ENCODE measurements at places on chromosomes 7 and 10. TPM values are rescaled to one million over a fixed set of nuclear protein-coding genes. Genes with fewer than 3 reads are reported as not detected.

GRCh38 chr10:121661451-121661851 lies 63.2 kb upstream of the FGFR2 start:
- H3K27me3 ChIP-seq: no peaks in the 10 kb centered on the region
- no peaks in the 10 kb centered on the region for H3K4me1 ChIP-seq
- H3K36me3 ChIP-seq: no peaks in the 10 kb centered on the region
- H3K4me3 ChIP-seq: no peak overlapping the region
- H3K27ac ChIP-seq: no peak overlapping the region
- no peak for DNase-seq

- H3K36me3 ChIP-seq: no peaks in the 10 kb centered on the region
- no peak overlapping the region for H3K4me3 ChIP-seq
- DNase-seq: no peak
- H3K4me1 ChIP-seq: no peaks in the 10 kb centered on the region
- H3K27me3 ChIP-seq: peaks cover 5% of the 10 kb centered on the region
- no peak overlapping the region for H3K27ac ChIP-seq
Observed at GRCh38 chr10:3295582-3296151, 123.1 kb upstream of the PITRM1 start.

- no peaks in the 10 kb centered on the region for H3K4me1 ChIP-seq
- no peaks in the 10 kb centered on the region for H3K36me3 ChIP-seq
- H3K4me3 ChIP-seq: no peak overlapping the region
- H3K27ac ChIP-seq: no peak overlapping the region
Observed at GRCh38 chr7:141441837-141442627, 109.2 kb upstream of the AGK start.

DNA sequence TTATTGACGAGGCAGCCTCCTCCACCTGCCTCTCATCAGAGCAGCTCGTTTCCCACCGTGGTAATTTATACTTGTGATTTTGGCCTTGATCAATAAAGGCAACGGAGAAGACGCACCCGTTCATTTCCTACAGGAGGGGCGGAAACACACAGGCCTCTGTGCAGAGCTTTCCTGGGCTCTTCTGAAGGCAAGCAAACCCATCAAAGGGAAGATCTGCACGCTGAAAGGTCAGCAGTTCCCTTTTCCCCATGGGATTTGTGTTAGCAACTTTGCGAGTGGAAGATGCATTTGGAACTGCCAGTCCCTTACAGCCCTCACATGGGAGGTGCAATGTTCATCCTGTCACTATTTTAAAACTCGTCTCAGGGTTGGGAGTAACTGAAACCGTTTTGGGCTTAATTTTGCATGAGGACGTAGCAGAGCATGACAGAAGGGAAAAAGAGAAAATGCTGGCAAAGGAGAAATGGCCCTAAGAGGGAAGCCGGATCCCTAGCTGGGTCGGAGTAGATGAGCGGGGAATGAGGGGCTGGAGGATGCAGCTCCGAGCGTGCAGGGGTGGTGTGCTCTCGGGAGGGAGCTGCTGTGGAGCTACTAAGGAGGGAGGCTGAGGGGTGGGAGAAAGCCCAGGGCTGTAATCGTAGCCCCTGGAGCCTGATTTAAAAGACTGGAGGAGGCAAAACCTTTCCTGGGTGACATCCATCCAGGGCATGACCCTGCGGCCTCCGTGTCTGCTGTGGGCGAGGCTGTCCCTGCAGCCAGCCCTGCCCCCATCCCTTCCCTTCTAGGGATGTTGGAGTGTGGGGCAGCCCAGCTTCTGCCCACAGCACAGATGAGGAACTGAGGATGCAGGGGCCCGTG lies 111.1 kb upstream of the FAM20C start:
- H3K36me3 ChIP-seq: no peaks in the 10 kb centered on the region
- H3K4me3 ChIP-seq: no peak overlapping the region
- H3K27ac ChIP-seq: no peak overlapping the region
- no peaks in the 10 kb centered on the region for H3K27me3 ChIP-seq
- no peak for DNase-seq

DNA sequence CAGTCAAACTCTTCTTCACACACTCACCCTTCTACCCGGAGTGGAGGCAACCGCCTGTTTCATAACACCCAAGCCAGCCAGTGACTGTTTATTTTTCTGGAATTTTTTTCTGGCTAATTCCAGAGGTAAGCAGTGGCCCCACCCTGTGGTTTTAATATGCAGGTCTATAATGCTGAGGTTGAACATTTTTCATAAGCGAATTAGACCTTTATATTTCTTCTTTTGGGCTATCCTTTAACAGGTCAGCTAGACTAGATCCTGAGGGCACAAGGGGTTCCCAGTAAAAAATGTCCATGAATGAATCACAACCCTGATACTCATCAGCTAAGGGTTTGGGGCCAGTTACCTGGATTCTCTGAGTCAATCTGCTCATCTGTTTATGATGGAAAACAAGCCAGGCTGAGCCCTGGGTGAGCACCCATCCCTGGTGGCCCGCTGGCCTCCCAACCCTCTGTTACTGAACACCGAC lies 76.2 kb downstream of the GRB10 start:
- no peak for DNase-seq
- H3K36me3 ChIP-seq: peaks cover 8% of the 10 kb centered on the region
- no peak overlapping the region for H3K4me3 ChIP-seq
- H3K27ac ChIP-seq: no peak overlapping the region

LDB3 gene
- total RNA-seq: not detected

DNA sequence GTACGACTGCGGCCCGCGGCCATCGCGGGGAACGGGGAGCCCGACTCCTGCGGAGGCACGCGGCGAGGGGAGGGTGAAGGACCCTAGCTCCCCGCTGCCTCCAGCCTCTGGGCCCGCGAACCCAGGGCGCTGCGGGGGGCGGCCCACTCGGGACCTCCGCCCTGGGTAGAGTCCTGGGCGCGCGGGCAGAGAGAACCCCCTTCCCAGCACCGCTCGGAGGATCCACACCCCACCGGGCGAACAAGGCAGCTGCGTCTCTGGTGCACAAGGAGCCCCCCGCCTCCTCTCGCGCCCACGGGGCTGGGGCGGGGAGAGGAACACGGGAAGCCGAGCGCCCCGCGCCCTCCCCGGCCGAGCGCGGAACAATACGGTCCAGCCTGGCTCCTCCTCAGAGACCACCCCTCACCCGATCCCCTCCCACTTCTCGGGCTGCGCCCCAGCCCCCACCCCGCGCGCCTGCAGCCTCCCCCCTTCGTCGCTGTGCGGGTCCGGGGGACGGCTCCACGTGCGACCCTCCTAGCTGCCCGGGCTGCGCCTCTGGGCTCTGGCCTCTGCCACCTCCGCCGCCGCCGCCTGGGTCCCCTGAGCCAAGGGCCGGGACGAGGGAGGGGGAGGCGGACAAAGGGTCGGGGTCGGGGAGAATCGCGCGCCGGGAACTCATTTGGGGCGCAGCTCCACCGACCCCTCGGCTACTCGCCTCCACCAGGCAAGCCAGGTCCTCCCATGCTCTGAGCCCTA lies at the start of gene WDR86:
Gene WDR86, minus strand, starts transcription at position 372 of the 738 bp plus-strand sequence. CDS start 449 bp downstream, outside the sequence.
- H3K4me1 ChIP-seq: no peaks in the 10 kb centered on the region
- H3K27ac ChIP-seq: no peak within 1 kb of the TSS
- H3K36me3 ChIP-seq: no peaks in the 10 kb centered on the region
- no peak for DNase-seq

DNA sequence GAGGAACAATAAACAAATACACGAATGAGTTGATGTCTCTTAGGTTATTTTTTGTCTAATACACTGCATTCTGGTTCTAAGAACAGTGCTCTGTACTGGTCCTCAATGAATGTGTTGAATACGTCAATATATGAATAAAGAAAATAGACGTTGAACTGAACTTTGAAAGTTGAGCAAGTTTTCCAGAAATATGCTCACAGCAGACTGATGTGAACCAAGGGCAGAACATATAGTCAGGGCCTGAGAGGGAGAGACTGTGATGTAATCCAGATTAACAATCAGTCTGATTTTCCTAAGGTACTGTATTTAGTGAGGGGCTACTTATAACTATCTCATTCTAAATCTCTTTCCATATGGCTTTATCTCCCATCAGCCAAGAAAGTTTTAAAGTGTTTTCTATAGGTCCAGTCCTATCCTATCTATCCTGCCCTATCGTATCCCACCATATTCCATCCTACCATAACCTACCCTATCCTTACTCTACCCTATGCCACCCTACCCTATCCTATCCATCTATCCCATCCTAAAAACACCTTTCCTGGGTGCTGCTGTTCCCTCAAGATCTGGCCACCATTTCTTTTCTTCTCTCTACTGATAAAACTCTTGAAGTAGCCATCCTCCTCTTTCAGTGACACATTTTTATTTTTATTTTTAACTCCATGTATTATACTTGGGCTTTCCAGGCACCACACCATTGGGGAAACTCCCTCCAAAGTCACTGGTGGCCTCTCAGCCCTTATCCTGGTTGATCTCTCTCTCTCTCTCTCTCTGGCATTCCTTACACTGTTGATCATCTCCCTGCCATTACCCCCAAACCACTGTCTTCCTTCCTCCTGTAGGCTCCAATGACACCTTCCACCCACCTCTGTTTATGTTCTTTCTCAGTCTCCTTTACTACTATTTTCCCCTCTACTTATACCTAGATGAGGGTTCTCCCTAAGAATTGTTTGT lies 212.3 kb upstream of the SLC26A5 start:
- no peak overlapping the region for H3K4me3 ChIP-seq
- no peak overlapping the region for H3K27ac ChIP-seq
- peaks cover 3% of the 10 kb centered on the region for H3K4me1 ChIP-seq
- no peaks in the 10 kb centered on the region for H3K27me3 ChIP-seq

GRCh38 chr10:52313933-52314821 lies at the start of gene DKK1:
TSS of gene DKK1 (plus strand) at chr10:52314281. CDS start at chr10:52314435, 154 bp downstream.
- H3K36me3 ChIP-seq: no peaks in the 10 kb centered on the region
- H3K27me3 ChIP-seq: no peaks in the 10 kb centered on the region
- H3K4me1 ChIP-seq: peaks cover 36% of the 10 kb centered on the region
- H3K27ac ChIP-seq: peak within 1 kb of the TSS; percentile 94
- peak within 1 kb of the TSS; percentile 90 for H3K4me3 ChIP-seq

FBH1 gene
- total RNA-seq: 86.1 TPM

SPDYE5 gene
- total RNA-seq: 0.16 TPM

GRCh38 chr7:135385209-135385608 lies 124.7 kb downstream of the CNOT4 start:
- DNase-seq: no peak
- no peaks in the 10 kb centered on the region for H3K36me3 ChIP-seq
- H3K4me3 ChIP-seq: no peak overlapping the region
- no peak overlapping the region for H3K27ac ChIP-seq
- no peaks in the 10 kb centered on the region for H3K4me1 ChIP-seq

- peaks cover 21% of the 10 kb centered on the region for H3K36me3 ChIP-seq
- H3K27ac ChIP-seq: no peak overlapping the region
- H3K4me3 ChIP-seq: no peak overlapping the region
- no peaks in the 10 kb centered on the region for H3K27me3 ChIP-seq
- DNase-seq: no peak
- peaks cover 9% of the 10 kb centered on the region for H3K4me1 ChIP-seq
Observed at GRCh38 chr7:128860158-128861073, 2.2 kb upstream of the ATP6V1F start.

PRKAR2B gene
- total RNA-seq: 39.8 TPM

DNA sequence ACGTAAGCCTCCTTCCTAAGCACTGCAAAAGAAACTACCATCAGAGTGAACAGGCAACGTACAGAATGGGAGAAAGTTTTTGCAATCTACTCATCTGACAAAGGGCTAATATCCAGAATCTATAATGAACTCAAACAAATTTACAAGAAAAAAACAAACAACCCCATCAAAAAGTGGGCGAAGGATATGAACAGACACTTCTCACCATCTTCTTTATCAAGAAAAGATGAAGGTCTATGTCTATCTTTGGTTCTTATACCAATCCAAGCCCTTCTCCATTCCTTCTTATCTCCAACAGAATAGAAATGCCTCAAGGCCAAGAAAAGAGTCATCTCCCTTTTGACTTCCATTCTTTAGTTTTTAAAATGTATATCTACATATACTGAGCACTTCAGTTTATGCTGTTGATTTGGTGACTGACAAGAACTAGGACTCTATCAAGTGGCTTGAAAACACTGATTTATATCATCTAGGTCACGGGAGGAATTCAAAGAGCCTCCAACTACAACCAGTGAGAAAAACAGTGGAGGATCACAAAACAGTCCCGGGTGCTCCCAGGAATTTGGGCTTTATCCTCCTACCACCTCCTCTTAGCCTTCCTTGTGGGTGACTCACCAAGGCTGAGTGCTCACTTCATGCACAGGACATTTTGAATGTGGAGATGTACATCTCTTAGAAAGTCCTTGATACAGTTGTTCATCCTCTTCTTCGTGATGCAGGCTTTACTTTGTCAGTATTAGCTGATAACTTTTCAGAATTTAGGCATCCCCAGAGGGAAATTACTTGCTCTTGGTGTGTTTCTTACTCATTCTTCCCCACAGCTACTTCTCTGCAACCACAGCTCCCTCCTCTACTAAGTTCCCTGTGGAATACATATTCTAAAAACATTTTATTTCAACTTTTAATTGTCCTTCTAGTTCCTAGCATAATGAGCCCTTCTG lies 15.4 kb downstream of the TAS2R41 start:
- no peak overlapping the region for H3K4me3 ChIP-seq
- H3K27ac ChIP-seq: peak overlapping the region; percentile 99
- H3K27me3 ChIP-seq: no peaks in the 10 kb centered on the region
- DNase-seq: peak; percentile 24
- H3K36me3 ChIP-seq: no peaks in the 10 kb centered on the region

DNA sequence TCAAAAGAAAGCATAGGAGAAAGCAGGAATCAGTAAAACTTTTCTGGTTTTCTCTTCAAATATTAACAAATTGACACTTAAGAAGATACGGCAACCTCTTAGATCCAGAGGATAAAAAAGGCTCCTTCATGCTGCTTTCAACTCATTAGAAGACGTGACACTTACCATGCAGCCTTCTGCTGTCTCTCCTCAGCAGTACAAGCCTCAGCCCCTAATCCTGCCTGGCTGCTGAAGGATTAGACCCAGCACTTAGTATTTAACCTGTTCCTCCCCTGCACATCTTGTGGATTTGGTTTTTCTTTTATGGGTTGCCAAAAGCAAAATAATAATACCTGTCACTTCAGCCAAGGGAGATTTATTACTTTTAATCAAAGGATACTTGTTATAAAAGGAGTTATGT lies 108.4 kb downstream of the LYZL1 start:
- H3K36me3 ChIP-seq: no peaks in the 10 kb centered on the region
- no peak for DNase-seq
- H3K4me3 ChIP-seq: no peak overlapping the region

GRCh38 chr7:4154882-4155535 lies 527.1 kb upstream of the FOXK1 start:
- H3K36me3 ChIP-seq: no peaks in the 10 kb centered on the region
- no peak for DNase-seq
- no peaks in the 10 kb centered on the region for H3K27me3 ChIP-seq
- H3K4me1 ChIP-seq: no peaks in the 10 kb centered on the region
- H3K27ac ChIP-seq: no peak overlapping the region
- no peak overlapping the region for H3K4me3 ChIP-seq

DNA sequence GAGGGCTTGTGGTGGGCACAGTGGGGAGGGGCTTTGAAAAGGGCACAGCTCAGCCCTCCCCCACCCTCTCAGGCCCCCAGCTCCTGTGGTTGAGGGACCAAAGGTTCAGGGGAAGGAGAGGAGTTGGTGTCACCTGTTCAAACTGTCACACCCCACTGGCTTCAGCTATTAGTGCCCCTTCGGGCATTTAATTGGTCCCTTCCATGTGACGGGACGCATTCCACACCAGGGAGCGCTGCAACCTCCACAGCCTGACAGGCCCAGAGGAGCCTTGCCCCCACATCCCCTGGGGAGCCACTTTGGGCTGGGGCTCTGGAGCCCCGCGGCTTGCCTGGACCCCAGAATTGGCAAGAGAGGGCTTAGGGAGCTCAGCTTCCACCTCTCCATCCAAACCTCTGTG lies 75.7 kb downstream of the C10orf105 start:
- no peak for DNase-seq
- H3K4me1 ChIP-seq: no peaks in the 10 kb centered on the region
- H3K4me3 ChIP-seq: no peak overlapping the region
- H3K27ac ChIP-seq: no peak overlapping the region
- no peaks in the 10 kb centered on the region for H3K27me3 ChIP-seq

Data from endothelial cell of umbilical vein (primary cell).